ENCODE measurements at places on chromosomes 16 and 17. TPM values are rescaled to one million over a fixed set of nuclear protein-coding genes. Genes with fewer than 3 reads are reported as not detected.
A peak's percentile ranks its signal among the peaks of the same experiment; 100 is the strongest.

DNA sequence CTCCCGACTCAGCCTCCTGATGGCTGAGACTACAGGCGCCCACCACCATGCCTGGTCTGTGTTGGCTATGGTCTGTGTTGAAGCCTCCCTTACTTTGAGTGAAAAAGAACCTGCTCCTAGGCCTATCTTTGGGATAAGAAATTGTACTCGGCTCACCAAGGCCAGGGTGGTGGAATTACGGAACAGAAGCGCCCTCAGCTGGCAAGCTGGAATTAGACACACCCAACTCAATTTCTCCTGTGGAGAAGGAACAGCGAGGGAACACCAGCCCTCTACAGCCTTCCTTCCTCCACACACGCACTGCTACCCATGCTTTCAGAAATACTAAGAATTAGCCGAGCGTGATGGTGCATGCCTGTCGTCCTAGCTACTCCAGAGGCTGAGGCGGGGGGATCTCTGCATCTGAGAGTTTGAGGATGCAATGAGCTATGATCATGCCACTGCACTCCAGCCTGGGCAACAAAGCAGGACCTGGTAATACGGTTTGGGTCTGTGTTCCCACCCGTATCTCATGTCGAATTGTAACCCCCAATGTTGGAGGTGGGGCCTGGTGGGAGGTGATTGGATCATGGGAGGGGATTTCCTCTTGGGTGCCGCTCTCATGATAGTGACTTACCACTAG, 40.1 kb upstream of the RBBP6 start:
- DNase-seq = peak; percentile 11

GRCh38 chr17:7955414-7956227, 23.6 kb downstream of the CNTROB start:
- DNase-seq = no peak

Gene FOXN1
- not detected for polyA plus RNA-seq

DNA sequence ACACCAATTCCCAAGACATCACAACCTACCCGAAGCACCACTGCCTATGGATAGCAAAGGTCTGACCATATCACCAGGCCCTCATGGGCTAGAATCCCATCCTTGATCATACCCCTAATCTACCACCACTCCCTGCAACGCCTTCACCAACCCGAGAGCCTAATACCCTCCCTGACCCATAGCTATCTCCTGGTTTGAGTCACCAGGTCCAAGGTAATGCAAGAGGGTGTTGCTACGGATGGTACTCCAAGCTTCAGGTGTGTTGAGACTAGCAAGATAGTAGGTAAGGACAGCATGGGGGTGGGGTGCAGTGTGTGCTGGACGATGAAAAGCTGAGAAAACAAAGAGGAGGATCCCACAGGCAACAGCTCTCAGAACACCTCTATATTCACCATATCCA, 258.0 kb downstream of the ZFHX3 start:
- no peak for DNase-seq

GRCh38 chr17:57375040-57375769, 118.9 kb downstream of the MSI2 start:
- DNase-seq = no peak

- peak; percentile 24 for DNase-seq
Measured at GRCh38 chr17:57604771-57605674, 140.1 kb downstream of the CCDC182 start.

GRCh38 chr17:72566671-72567484, 446.1 kb downstream of the SOX9 start:
- no peak for DNase-seq

Gene SPATA22
- polyA plus RNA-seq = 0.23 TPM

DNA sequence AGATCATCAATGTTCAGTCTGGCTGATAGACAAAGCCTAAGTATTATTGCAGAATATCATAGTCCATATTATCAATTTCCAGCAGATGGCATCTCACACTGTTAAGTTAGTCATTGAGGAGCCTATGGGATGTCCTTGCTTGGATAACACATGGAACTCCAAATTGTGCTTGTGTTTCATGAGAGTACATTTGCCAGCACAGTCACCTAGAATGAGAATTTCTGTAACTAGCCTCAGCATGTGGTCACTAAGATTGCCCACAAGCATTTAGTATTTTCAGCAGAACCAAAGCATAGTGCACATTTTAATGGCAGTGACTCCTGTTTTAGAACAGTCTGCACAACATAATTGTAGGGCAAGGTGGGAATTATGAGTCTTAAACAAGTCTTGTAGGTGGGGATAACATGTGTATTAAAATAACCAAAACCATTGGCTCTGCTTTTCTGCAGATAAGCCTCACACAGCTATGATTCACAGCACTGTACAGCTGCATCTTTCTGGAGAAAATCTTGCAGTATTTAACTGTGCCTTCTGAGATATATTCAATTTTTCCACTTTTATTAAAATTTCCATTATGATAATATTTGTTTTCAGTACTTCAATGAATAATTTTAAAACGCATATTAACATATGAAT, 882.8 kb upstream of the SOX9 start:
- DNase-seq = peak; percentile 53

Gene ENPP7
- not detected for polyA plus RNA-seq

GRCh38 chr17:9239246-9239792, 218.0 kb downstream of the NTN1 start:
- no peak for DNase-seq

GRCh38 chr17:41439375-41439774, 1.4 kb downstream of the KRT38 start:
- DNase-seq = peak; percentile 44

- DNase-seq = no peak
Measured at GRCh38 chr16:17561056-17561455, 90.3 kb upstream of the XYLT1 start.

Gene IGF2BP1
- 13.1 TPM for polyA plus RNA-seq

Gene KRTAP4-3
- polyA plus RNA-seq = not detected

Gene MYCBPAP
- 0.30 TPM for polyA plus RNA-seq

Gene NSMCE1
- polyA plus RNA-seq = 48.0 TPM

GRCh38 chr16:3292604-3293003, 9.3 kb downstream of the ZNF263 start:
- peak; percentile 77 for DNase-seq

GRCh38 chr16:8989099-8989878, 25.6 kb upstream of the USP7 start:
- no peak for DNase-seq

Measured in IMR-90 (cell line).